ENCODE measurements at places on chromosomes 7 and 10. TPM values are rescaled to one million over a fixed set of nuclear protein-coding genes. Genes with fewer than 3 reads are reported as not detected.

- DNase-seq, result no peak
These were observed 158.6 kb upstream of the CHRM2 start for GRCh38 chr7:136709876-136710275.

DNA sequence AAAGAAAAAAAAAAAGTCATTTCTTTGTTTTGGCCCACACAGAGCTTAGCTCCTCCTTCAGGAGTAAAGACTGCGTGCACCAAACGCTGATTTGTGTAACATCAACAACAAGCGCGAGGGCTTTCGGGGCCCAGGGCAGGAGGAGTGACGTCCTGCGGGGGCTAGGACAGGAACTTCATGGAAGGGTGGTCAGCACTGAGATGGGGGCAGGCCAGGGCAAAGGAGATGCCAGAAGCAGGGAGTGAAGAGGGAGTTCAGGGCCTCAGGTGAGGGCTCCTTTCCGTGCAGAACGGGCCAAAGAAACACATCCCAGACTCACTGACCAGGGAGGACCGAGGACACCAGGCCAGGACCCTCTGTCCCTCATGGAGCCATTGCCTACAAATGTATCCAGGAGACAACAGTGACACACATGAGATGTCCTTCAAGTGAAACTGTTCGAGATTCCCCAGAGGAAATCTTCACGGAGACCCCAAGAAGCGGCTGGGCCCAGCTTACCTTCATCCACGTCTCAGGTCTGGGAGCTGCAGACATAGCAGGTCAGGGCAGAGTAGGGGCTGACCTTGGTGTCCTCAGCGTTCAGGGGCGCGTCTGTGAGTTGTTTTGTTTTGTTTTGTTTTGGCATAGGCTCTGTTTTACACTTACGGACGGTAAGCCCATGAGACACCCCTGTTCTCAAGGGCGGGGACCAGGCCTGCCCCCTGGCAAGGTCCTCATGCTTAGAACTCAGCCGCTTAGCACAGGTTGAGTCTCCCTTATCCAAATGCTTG is 30.4 kb upstream of the SHH start:
- DNase-seq, result peak; percentile 40

DNA sequence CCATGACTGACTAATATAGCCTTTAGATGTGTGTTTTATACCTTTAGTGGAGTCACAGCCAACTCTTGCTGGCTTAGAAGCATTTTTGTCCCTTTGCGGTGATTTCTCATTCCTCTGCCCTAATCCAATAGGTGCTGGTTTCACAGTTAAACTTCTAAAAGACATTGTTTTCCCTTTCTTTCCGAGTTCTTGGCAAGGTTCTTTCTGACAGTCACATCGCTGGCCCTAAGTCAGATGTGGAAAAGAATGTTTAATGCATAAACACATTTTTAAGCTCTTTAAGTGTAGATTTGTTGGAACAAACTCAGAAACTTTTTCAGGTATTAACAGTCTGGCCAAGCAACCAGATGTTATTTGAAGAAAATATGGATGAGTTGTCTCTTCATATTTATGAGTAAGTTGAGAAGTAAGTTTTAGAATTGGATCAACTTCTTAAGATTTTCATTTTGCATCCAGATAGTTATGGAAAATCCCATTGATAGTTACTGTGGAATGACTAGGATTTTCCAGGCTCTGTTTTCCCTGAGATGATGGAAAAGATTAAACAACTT is 4.1 kb downstream of the EPDR1 start:
- DNase-seq, result no peak

- DNase-seq, result no peak
These were observed 203.6 kb downstream of the ZNF365 start for GRCh38 chr10:62577666-62578291.

- no peak for DNase-seq
These were observed 169.3 kb downstream of the AMPH start for GRCh38 chr7:38461887-38462286.

Gene HTRA1
- polyA plus RNA-seq, result 158 TPM

Gene EIF4EBP2
- polyA plus RNA-seq, result 101 TPM

DNA sequence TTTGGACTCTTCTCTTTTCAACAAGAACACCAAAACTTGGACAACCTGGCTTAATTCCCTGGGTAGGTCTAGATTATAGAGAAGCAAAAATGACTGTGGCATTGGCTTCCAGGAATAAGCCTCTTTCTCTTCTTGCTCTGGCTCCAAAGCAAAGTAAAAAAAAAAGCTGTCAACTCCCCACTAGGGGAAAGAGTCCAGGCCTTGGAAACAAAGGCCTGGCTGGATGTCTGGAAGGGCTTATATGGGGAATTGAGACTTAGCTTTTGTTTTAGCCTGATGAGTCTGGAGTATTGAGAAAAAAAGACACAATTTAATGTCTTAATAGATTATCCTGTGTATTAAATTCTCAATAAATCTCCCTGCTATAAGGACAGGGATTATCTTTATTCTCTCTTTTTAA is 300.6 kb downstream of the SORCS3 start:
- no peak for DNase-seq

GRCh38 chr7:69893906-69894305 is 295.6 kb downstream of the AUTS2 start:
- DNase-seq, result no peak

DNA sequence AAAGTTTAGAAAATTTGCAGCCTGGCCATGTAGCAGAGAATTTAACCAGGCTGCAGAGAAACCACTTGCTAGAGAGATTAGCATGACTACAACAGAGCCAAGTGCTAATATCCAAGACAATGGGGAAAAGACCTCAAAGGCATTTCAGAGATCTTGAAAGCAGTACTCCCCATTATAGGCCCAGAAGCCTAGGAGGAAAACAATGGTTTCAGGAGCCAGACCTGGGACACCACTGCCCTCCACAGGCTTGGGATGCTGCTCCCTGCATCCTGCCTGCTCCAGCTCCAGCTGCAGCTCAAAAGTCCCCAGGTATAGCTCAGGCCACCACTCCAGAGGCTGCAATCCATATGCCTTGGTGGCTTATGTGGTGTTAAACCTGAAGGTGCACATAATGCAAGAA is 101.5 kb upstream of the TMEM72 start:
- DNase-seq, result no peak

Gene STEAP4
- polyA plus RNA-seq, result 0.23 TPM

DNA sequence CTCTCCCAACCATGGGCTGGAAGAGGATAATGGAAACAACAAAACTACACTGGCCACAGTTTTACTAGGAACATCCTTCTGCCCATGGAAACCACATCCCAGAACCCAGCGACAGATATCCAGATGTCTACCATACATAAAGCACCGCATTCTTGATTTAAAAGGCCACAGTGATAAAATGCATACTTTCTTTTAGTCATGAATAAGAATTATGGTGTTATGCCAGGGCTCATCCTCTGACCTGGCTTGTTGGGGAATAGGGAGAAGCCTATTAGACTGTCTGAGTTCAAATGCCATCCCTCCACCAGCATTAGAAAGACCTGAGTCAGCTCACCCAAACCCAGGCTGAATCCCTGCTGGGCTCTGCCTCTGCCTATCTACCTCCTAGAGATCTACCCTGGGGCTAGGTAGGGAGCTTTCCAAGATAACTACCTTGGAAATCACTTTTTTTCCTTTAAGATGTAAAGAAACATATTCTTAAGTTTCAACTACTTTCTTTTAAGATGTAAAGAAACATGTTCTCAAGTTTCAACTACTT is 5.2 kb downstream of the ABCA13 start:
- no peak for DNase-seq

DNA sequence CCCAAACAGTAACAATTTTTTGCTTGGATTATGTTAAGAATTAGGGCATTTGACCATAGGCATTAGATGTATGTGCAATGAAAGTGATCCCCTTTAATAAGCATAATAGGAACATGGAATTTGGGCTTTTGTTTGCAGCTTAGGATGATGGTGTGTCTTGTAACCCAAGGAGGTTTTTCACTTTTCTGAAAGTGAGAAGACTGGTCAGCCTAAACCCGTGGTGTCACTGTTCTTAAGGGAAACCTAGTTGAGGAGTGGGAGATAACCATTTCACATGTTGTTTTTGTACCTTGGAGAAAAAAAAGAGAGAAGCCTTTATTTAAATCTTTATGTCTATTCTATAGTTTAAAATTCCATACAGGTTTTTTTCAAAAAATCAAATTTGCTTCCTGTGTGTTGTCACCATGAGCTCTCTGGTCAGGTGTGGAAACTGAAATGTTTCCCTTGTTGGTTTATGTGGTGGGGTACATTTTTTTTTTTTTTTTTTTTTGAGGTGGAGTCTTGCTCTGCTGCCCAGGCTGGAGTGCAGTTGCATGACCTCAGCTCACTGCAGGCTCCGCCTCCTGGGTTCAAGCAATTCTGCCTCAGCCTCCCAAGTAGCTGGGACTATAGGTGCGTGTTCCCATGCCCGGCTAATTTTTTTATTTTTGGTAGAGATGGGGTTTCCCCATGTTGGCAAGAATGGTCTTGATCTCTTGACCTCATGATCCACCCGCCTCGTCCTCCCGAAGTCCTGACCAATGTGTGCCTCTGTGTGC is 7.7 kb downstream of the CCM2 start:
- no peak for DNase-seq

DNA sequence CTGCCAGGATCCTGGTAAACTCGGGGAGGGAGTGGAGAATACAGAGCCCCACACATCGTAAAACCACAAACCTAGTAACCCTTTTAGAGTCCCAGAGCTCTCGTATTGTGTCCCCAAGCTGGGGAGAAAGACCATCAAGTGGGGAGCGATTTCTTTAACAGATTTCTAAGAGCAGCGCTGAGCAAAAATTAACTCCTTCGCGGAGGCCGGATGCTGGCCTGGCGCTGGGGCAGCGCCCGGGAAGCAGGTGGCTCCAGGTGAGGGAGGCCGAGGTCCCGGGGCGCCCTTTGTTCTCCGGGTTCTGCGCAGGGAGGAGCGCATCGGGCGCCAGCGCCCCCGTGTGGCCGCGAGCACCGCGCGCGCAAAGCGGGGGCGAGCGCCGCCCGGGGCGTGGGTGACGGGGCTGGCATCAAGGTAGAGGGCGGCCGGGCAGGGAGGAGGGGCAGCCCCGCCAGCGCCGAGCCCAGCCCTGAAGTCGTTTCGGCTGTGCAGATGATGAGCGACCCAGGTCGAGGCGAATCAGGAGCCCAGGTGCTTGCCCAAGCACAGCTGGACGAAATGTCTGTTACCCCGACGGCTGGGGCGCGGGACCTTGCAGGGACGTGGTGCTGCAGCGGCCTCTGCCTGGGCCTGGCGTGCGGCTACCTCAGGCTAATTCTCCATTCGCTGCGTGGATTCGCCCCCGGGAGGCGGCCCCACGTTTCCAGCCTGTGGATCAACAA is 10.4 kb upstream of the FGFR2 start:
- DNase-seq, result peak; percentile 62

Gene MRLN
- polyA plus RNA-seq, result 0.48 TPM

- peak; percentile 19 for DNase-seq
These were observed 257.8 kb upstream of the ZNF32 start for GRCh38 chr10:43906490-43906889.

Gene PKD1L1
- 0.32 TPM for polyA plus RNA-seq

DNA sequence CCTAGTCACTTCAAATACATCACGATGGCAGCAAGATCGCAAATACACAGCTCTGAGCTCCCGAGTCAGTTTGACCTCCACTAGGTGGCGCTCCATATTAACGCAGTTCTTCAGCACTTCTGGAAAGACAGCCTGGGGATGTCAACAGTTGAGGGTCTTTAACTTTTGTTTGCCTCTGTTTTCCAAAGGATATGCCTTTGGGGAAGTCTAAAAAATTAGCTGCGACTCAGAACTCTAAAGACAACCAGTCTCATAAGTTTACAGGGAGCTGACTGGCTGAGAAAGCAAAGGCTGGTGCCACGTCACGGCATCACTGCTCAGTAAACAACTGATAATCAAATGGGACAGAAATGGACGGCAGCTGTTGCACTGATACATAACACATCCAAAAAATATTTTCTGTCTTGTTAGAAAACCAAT is 458.8 kb downstream of the SORCS1 start:
- peak; percentile 89 for DNase-seq

DNA sequence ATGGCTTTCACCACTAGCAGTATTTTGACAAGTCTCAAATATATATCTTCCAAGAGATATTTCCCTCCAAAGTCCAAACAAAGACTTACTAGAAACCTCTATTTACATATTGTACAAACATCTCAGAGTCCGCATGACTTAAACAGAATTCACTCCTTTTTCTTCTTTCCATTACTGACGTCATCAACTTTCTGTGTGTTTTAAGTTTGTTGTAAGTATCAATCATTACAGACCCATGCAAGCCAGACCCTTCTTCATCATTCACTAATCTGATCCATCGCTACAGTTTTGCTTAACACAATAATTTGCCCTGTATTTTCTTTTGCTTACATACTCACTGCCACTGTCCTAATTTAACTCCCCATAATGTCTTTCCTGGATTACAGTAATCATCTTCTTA is 51.9 kb downstream of the SEMA3A start:
- DNase-seq, result no peak

Gene CCDC146
- polyA plus RNA-seq, result 33.8 TPM

Gene SPDYE8
- polyA plus RNA-seq, result 1.1 TPM

- no peak for DNase-seq
These were observed 42.1 kb downstream of the CHN2 start for GRCh38 chr7:29236649-29237048.

DNA sequence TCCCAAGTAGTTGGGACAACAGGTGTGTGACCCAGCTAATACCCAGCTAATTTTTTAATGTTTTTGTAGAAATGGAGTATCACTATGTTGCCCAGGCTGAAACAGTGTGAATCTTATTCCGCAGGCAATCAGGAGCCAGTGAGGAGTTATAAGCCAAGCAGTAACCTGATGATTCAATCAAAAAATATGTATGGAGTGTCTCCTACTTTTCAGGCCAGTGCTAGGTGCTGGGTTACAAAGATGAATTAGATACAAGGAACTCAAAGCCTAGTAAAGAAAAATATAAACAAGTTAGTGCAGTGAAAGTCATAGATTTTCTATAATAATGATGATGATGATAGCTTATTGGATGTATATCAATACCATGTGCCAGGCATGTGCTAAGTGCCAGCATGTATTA is 13.2 kb upstream of the IFRD1 start:
- no peak for DNase-seq

DNA sequence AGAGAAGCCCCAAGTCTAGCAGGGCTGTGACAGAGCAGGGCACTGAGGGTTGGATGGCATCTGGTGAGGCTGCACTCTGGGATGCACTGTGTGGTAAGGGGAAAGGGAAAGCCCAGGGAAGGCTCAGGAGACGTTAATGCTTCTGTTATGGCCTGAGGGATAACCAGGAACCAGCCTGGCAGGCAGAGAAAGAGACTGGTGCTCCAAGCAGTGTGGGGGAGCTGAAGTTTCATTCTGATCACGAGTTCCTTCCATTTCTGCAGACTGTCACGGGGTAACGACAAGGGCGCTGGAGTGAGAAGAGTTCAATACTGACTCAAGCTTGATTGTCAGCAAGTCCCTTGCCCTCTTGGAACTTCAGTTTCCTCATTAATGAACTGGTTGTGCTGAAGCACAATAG is 730.9 kb downstream of the GRID1 start:
- DNase-seq, result no peak

- no peak for DNase-seq
These were observed 33.5 kb downstream of the SLC37A3 start for GRCh38 chr7:140364819-140365218.

- no peak for DNase-seq
These were observed 77.3 kb upstream of the GRID1 start for GRCh38 chr10:86443936-86444335.

GRCh38 chr7:92306153-92306552 is 60.4 kb downstream of the ANKIB1 start:
- no peak for DNase-seq

Gene NME8
- not detected for polyA plus RNA-seq

Data from left kidney (tissue), 8 donors.